ENCODE measurements at places on chromosomes 6 and 20.

DNA sequence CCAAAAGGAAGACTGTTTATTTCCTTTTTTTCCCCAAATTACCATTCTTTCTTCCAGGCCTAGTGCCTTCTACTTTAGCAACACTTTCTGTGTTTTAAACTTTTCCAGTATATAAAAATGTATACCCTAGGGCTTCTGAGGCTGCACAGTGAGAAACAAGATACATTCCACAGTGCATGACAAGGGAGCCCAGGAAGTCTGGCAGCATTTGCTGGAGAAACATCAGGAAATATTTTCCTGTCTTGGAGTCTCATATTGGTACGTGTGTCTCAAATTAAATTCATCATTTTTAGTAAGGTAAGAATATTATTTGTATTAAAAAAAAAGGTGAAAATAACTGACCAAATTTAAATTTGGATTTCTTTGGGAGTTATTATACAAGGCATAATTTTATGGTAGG lies 662.6 kb downstream of the RFPL4B start:
- no peak for DNase-seq

- DNase-seq: no peak
Observed at GRCh38 chr6:64254558-64254957, 619.0 kb downstream of the PHF3 start.

- DNase-seq: no peak
Observed at GRCh38 chr6:56863366-56863765, 91.5 kb upstream of the BEND6 start.

- no peak for DNase-seq
Observed at GRCh38 chr6:143039548-143039947, 21.1 kb upstream of the AIG1 start.

- no peak for DNase-seq
Observed at GRCh38 chr20:22584522-22584921, at the start of gene FOXA2. Gene FOXA2 (minus strand): TSS chr20:22584572. CDS start chr20:22584278, 294 bp downstream.
